ENCODE measurements at places on chromosomes 11 and 22.

- DNase-seq, result no peak
Observed at GRCh38 chr22:30238661-30239487, 7.7 kb downstream of the LIF start.

DNA sequence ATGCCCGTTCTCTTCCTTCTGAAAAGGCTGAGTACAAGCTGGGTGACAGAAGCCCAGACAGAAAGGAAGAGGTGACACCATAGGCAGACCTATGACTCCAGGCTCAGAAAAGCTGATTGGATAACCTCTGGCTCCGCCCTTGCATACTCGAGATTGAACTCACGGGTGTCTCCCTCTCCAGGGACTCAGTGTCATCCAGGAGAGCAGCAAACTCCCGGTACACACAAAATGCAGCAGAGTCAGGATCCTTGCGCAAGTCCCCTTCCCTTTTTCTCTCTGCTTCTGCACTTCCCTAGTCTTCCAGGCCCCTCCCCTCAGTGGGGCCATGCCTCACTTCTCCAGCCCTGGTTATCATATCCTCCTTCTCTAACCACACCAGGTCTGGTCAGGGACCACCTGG lies 9.8 kb downstream of the SCN4B start:
- peak; percentile 12 for DNase-seq

DNA sequence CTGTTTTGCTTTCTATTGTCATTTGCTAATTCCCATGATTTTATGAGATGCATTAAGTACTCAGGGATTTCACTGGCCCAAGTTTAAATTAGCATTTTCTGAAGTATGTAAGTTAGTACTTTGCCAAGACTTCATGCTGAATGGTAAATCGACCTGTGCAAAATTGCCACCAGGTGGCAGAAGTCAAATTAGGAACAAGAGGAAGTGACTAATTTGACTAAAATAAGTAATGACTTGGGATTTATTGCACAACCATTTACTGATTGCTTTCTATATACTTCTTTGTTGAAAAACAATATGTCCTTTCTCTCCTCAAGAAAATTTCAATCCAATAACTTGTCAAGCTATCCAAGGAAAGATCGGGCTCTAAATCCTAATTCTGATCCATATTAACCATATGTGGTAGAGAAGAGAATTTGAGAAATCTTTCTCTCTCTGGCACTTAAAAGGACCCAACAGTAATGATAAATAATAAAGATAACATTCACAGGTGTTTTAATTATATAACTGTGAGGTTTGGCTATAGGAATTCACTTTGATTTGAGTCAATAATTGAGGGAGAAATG lies 253.7 kb upstream of the CHORDC1 start:
- DNase-seq, result no peak

DNA sequence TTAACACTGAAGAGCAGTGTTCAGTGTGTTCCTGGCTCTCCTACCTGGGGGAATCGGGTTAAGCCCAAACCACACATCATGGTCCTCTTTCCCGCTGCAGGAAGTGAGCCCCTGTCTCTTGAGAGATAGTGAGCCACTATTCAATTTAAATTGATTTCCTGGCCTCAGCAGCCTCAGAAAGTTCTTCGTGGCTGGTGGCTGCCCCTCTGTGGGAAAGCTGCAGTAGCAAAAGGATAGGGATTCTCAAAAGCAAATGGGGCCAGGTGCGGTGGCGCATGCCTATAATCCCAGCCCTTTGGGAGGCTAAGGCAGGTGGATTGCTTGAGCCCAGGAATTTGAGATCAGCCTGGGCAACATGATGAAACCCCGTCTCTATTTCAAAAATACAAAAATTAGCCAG lies 49.1 kb upstream of the CD5 start:
- DNase-seq, result no peak
